ENCODE measurements at places on chromosomes 16 and 17.

GRCh38 chr17:2094891-2095535, 40.1 kb downstream of the HIC1 start:
- DNase-seq = no peak

DNA sequence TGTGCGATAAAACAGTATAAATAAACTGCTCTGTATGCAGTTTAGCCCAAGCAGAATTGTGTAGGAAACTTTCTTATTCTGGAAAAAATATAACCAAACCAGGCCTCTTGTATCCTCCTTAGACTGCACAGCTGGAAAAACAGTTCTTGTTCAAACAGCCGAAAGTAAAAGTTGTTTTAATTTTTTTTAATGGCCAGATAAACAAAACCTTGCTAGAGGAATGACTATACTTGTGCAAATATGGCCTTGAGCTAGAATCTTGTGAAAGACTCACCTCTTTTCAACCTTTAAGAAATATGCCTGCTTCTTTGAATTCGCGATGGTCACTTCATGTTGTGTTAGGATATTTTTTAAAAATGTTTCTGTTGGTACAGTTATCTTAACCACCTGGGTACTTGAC, 114.5 kb upstream of the MAF start:
- DNase-seq = no peak

DNA sequence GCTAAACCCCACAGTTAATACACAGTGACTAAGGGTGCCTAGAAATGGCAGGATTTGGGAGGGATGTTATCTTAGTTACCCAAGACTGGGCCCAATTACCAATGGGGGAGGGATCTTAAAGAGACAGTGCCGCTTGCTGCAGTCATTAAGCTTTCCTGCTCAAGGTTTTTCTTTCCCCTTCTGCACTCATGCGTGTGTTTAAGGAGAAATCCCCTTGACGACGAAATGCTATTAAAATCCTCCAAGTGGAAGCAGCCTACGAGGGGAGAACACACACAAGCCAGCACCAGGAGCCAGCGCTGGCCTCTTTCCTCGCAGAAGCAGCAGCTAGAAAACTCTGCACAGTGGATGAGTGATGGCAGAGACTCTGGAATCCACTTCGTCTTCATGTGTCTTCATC, 22.0 kb downstream of the SALL1 start:
- no peak for DNase-seq

DNA sequence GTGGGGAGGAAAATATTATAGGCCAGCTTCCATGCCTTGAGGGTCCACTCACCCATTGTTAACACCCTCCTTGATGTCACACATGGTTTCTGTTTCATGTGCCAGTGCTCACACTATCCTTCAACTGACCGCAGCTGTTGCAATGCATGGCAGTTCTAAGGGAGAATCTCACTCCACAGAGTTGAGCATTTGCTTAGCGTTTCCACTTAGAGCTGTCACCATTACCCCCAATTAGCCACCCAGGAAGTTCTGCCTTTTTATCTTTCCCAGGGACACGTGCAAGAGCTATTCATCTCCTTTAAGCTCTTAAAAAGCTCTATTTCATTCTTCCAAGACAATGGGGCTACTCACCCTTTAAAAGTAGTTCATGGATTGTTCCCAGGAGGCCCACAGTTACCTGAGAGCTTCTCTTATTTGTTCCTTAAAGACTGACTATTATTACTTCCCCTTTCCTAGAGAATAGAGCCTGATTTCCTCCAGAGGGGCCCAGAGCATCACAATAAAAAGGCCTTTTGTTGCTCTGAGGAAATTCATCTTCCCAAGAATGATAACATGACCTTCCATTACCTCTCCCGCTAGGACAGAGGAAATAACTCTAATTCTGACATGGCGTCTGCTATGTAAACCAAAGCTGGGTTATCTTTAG, 126.8 kb downstream of the CACNG3 start:
- no peak for DNase-seq

GRCh38 chr16:51636920-51637769, 486.1 kb upstream of the SALL1 start:
- no peak for DNase-seq

- no peak for DNase-seq
Measured at GRCh38 chr16:23651943-23652468, 10.7 kb downstream of the DCTN5 start.

GRCh38 chr16:634996-635395, 1.1 kb downstream of the METTL26 start:
- no peak for DNase-seq

DNA sequence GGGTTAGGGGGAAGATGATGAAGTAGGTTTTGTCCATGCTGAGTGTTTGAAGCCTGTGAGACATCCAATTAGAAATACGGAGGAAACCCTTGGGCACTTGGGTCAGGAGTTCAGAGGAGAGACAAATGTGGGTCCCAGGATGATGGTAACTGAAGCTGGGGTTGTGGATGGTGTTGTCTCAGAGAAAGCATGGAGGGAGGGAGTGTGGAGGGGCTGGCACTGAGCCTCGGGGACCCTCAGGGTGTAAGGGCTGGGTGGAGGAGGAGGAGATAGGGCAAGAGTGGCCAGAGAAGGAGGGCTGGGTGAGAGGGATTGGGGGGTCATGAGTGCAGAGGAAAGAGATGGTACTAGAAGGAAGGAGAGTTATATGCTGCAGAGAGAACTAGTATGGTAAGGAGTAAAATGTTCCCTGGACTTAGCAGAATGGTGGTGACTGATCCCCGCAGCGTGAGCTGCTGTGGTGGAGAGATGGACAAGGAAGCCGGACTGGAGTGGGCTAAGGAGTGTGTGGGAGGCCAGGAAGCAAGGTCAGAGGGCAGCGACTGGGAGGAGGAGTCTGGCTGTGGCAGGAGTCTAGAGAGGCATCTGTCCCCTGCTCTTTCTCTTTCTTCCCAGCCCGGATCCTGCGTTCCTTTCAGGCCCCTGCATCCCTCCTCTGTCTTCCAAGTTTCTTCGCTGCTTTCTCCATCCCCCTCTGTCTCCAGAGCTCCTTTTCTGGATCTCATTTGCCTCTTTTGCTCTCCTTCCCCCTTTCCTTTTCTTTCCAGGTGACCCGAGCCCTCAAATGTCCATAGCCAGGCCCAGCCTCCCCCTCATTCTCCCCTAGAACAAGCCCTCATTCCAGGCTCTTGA, 3.9 kb upstream of the COL1A1 start:
- no peak for DNase-seq

DNA sequence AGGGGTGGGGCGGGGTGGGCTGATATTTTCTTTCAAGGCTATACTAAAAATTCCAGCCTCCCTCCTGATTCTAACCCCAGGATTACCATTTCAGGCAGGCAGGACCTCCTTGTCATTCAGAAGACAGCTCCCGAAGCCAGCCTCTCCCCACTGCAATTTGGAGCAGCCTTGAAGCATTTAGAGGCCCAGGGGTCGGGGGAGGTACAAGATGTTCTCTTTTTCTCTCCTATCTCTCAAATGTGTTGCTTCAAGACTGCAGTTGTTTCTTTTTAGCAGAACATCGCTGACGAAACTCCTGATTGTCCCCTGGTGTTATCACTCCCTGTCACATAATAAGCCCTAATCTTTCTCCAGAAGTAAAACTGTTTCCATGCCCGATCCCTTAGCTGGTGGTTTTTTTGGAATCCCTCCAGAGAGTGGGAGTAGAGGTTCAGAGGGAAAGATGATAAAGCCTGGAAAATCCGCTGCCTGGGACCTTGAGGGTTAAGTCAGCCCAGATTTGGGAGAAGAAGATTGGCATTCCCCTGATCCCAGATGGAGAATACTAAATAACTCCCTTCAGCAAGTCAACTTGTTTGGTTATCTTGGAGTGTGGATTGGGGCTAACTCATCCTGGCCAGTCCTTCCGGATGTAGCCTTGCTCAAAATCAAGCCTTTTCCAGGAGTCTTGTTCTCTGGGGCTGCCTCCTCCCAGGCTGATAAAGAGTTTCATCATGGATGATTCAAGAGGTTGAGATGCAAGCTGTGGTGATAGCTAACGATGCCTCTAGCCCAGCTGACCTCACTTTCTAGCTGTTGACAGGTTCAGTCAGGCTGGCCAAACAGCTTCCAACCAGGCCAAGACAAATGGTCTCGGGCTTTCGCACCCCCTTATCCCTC, 71.3 kb downstream of the SOX9 start:
- no peak for DNase-seq

- no peak for DNase-seq
Measured at GRCh38 chr17:40328386-40328766, 19.4 kb downstream of the RARA start.

- DNase-seq = no peak
Measured at GRCh38 chr16:68263559-68264127, 683 bp upstream of the SLC7A6 start.

DNA sequence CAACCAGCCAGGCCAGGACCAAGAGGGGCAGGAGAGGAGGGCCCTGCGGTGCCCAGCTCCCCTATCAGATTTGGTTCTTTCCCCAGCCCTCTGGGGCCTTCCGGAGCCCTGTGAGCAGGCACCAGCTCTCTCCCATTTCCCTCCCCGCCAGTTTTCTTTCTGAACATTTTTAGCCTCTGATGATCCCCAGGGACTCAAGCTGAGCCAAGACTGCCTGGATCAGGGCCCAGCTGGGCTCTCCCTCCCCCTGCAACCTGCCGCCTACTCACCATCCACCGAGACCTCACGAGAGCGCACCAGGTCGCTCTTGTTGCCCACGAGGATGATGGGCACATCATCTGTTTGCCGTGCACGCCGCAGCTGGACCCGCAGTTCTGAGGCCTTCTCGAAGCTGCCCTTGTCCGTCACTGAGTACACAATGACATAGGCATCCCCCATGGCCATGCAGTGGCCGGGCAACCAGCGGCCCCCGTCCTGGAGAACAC, 2.0 kb downstream of the RRAD start:
- DNase-seq = no peak

DNA sequence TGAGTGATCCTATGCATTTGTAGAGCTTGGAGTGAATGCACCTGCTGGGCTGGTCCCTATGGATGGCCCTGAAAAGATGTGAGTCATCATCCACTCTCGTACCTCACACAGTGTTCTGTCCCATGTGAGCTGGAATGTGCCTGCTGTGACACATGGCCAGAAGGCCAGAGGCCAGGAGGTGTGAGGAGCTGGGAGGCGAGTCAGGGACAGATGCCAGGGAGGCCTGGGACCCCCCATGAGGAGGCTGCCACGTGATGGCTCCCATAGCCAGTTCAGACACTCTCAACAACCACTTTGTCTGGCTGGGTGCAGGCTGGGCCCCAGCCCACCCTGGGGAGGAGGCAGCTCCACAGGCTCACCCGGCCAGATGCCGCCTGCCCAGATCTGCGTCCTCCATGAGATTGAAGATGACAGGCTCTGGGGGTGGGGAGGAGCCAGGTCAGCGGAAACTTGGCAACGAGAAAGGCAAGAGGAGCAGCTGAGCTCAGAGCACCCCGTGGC, 168.8 kb downstream of the C16orf78 start:
- no peak for DNase-seq

DNA sequence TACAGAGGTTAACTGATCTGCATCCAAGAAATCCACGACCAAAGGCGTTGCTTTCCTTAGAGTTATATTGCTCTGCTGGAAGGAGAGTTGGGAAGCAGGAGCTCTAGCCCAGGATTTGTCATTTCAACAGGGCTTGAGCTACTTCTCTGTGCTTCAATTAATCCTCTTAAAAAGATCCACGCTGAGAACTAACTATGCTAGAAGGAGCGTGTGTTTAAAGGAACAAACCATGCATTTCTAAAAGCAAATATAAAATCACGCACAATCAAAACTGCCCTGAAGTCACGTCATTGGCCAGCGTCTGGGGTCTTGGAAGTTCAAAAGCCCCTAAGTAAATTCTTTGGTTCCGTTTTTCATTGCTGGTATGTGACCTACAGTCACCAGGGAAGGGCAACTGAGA, 1.1 kb downstream of the ARL6IP1 start:
- no peak for DNase-seq

DNA sequence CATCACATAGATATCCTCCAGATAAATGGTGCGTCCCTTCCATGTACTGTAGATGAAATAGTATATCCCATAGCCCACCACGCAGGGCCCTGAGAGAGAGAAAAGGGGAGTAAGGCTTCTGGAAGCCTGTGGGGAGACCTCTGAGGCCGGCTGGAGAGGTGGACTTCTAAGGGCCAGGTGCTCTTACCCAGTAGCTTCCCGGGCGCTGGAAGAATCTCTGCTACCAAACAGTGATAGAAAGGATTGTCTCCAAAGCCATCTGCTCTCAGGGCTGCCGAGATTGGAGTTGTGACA, 718 bp downstream of the SAT2 start:
- no peak for DNase-seq

- DNase-seq = no peak
Measured at GRCh38 chr17:62862251-62862650, 54.1 kb upstream of the MARCHF10 start.

- DNase-seq = no peak
Measured at GRCh38 chr17:48375356-48375755, 54.7 kb downstream of the SKAP1 start.

GRCh38 chr16:2452650-2453049, 7.3 kb upstream of the TEDC2 start:
- no peak for DNase-seq

GRCh38 chr17:75945211-75945610, 4.4 kb upstream of the FBF1 start:
- DNase-seq = no peak

DNA sequence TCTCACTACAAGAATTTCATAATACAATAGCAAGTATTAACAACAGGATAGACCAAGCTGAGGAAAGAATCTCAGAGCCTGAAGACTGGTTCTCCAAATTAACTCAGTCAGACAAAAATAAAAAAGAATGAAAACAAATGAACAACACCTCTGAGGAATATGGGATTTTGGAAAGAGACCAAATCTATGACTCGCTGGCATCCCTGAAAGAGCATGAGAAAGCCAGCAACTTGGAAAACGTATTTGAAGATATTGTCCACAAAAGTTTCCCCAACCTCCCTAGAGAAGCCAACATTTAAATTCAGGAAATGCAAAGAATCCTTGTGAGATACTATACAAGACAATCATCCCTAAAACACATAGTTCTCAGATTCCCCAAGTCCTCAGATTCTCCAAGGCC, 20.9 kb downstream of the NLRP1 start:
- DNase-seq = no peak

DNA sequence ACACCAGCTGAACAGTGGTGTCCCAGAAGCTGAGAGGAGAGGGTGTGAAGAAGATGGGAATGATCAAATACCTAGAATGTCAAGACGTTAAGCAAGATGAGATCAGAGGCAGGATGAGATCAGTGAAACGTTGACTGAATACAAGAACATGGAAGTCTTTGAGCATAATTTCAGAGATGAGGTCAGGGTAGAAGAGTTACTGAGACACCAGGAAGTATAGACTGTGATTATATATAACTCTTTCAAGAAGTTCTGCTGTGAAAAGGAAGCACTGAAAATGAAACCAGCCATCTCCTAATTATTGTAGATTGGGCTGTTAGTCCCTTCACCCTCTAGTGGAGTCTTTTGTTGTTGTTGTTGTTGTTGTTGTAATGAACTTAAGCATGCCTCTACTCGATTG, 9.1 kb downstream of the SHCBP1 start:
- DNase-seq = no peak
